NCI-H1105 (cell line): ENCODE measurements at places on chromosomes 3 and 15.

DNA sequence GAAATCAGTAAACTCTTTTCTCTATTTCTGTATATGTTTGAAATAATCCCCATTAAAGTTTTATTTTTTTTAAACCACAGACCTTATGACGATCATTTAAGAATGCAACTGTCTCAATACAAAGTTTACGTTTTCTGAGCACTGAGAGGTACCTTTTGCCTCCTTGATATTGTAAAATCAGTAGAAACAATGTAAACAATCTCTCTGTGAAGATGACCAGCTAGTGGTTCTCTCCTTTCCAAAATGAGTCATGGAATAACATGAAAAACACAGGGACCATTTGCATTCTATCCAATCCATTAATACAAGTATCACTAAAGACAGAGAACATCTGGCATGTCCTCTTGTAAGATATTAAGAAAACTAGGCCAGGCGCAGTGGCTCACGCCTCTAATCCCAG lies 48.8 kb downstream of the RAD18 start:
- no peak for DNase-seq

DNA sequence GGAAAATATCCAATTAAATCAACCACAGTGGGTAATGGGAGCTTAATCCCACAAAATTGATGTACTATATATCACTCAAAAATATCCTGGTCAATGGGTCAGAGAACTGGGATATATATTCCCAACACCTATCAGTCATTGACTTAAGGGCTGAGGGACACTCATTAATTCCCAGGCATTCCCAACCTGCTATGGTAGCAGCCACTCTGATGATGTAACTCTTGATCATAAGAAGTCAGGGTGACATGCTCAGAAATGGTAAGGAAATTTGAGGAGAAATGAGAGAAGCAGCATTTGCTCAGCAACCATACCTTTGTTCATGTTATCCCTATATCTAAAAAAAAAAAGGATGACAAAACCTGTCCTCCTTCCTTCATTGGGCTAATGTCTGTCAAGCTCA lies 3.1 kb upstream of the PLOD2 start:
- DNase-seq = no peak

DNA sequence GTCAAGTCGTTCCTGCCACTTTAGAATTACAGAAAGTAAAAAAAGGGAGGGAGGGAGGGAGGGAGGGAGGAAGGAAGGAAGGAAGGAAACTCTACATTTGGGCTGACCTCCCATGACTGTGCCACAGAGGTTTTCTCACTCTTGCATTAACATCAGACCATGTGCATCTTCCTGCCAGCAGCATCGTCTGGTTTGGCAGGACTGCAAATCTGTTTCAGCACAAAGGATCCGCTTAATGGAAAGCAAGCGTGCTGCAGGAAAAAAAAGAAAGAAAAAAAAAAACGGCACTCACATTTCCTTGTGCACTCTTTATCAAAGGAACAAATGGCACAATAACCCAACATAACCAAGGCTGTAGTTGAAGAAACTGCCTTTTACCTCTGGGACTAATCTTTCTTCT lies 148.8 kb upstream of the HES1 start:
- no peak for DNase-seq

DNA sequence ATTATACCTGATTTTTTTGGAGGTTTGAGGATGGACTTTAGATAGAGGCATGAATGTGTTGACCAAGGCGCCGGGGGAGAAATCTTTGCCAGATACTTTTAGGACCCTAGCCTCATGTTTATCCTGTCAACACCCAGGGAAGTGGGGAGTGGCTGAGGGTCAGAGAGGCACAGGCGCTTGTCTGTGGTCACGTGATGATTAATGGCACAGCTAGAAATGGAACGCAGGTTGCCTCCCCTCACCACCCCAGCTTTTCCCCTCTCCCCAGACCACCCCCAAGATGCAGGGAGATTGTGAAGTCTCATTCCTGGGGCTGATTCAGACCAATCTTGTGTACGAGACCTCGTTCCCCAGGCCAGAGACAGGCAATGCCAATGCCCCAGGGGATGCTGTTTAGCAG lies 218.4 kb upstream of the LINGO1 start:
- DNase-seq = no peak

DNA sequence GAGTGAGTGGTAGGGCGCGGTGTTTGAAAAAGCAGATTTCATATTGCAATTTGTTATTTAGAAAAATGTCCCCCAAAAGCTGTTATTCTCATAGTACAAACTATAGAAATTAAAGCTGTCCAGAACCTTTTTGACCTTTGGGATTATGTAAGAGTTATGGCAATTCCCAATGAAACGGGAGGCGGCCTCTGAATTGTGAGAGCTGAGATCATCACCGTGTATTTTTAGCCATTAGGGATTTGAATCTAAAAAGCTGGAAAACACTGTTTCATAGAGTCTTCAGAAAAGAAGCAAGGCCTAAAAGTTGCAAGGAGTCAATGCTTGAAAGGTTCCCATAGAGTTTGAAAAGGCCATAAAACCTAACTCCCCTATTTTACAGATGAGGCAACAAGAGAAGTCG lies 38.6 kb upstream of the SLC25A26 start:
- DNase-seq = no peak

GRCh38 chr3:184523825-184524615 lies 37.6 kb upstream of the EPHB3 start:
- DNase-seq = no peak

DNA sequence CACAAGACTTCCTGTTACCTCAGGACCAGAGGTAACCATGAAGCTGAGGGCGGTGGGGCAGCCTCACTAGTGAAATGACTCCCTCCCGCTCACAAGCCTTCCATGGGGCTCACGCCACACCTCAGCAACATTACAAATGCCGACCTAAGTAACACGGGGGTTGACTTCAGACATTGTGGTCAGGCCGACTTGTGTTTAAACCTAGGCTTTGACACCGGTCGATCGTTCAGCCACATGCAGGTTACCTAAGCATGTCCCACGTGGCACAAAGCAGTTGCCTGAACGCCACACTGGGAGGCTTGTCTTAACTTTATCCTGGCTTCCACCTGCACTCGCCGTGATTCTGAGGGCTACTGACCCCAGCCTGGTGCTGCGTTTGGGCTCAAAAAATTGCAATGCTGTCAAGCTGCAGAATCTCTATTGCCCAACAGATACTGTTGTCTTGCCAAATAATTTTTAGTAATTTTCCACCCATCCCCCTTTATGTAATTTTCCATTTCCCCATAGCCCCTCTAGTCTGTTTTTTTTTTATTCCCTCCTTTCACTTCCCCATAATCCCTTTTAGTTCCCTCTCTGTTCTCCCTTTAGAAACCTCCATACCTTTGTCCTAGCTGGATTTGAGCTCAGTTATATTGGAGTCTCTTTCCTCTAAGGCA lies 158.6 kb upstream of the RGMA start:
- DNase-seq = no peak

DNA sequence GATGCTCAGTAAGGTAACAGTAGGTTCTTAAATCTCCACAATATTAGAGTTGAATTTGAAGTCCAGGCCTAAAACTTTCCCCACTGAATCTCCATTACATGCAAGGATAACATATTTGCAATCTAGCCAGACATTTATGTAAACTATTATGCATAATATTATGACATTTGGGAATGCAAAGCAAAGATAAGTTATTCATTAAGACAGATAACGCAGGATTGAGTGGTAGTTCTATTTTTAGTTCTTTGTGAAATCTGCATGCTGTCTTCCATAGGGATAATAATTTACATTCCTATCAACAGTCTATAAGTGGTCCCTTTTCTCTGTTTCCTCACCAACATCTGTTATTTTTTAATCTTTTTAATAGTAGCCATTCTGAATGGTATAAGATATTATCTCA lies 333.5 kb downstream of the AGBL1 start:
- no peak for DNase-seq

DNA sequence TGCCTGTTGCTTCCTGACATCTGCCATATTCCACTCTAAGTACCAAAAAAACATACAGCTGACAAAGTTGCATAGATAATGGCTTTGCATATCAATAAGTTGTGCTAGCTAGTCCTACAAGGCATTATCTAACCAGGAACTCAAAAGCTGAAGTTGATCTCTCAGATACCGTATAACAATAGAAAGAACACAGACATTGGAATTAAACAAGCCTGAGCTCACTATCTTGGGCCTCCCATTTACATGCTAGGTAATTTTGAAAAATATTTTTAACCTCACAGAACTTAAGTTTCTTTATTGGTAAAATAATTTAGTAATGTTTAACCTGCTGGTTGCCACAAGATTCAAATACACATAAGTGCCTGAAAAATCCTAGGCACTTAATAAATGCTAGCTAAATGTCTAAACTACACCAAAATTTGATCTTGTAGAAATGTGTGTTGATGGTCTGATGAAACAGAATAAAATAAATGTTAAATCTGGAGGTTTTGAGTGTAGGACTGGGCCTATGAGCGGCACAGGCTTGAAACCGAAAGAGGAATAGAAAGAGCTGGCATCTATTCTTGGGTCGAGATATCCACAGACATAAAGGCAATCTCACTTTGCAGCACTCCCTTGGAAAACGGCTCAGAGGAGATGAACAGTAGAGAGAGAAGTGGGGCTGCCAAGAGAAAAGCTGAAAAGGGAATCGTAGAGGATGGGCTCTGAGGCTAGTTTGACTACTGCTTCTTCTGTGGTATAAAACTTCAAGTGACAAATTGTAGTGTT lies 29.9 kb upstream of the TTC14 start:
- DNase-seq = no peak
